ENCODE measurements at places on chromosomes 1 and 21.

DNA sequence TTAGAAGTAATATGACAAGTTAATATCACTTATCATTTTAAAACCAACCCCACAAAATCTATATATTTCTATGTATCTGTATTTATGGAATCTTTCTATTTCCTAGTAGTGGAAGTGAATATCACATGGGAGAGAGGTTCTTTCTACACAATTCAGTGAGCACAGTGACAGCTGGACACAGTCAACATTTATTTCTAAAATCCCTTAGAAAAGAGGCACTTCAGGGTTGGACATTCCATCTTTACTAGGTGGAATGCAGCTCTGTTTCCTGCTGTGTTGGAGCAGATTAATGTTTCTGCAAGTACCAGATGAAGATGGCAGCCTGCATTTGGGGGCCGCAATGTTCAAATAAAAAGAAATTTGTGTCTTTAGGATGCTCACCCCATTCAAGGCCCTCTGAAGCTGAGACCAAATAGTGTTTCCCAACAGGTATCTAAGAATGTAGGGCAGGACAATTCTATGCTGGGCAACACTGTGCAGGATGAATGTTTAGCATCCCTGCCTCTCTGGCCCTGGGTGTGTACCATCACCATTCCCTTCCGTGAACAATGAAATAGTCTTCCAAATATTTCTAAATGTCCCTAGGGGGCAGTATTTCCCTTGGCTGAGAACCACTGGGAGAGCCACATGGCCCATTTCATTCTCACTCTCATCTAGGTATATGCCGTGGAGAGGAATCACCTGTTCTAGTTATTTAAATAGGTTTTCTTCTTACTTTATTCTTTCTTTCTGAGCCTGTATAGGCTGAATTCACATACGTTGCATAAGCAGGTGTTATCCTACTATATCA is 394.8 kb downstream of the PRDM2 start:
- peak; percentile 32 for DNase-seq

GRCh38 chr1:182829285-182829932 is 9.7 kb upstream of the DHX9 start:
- no peak for DNase-seq

GRCh38 chr21:38219049-38219628 is 37.7 kb upstream of the KCNJ15 start:
- peak; percentile 71 for DNase-seq

DNA sequence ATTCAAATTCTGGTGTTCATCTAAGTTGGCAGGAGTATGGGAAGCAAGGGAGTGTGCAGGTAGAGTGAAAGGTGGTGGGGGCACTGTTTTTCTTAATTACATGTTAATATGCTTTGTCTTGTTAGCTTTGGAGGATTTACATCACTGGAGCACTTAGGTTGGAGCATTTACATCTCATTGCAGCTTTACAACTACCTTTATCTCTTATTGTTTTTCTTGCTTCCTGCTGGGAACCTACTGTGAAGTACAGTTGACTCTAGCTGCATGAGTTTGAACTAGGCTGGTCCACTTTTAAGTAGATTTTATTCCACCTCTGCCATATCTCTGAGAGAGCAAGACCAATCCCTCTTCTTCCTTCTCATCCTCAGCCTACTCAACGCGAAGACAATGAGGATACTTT is 554.8 kb upstream of the B3GALT2 start:
- no peak for DNase-seq

- no peak for DNase-seq
Measured at GRCh38 chr1:182631053-182631677, 27.0 kb upstream of the RGS16 start.

- DNase-seq, result no peak
Measured at GRCh38 chr1:195663549-195664280, 944.5 kb downstream of the KCNT2 start.

GRCh38 chr1:75732703-75733102 is 8.2 kb downstream of the ACADM start:
- no peak for DNase-seq

- no peak for DNase-seq
Measured at GRCh38 chr1:64060611-64061302, 142.7 kb upstream of the UBE2U start.

- DNase-seq, result no peak
Measured at GRCh38 chr1:111961773-111962565, 27.5 kb downstream of the KCND3 start.

- DNase-seq, result no peak
Measured at GRCh38 chr1:8025671-8026144, 401 bp downstream of the ERRFI1 start.

DNA sequence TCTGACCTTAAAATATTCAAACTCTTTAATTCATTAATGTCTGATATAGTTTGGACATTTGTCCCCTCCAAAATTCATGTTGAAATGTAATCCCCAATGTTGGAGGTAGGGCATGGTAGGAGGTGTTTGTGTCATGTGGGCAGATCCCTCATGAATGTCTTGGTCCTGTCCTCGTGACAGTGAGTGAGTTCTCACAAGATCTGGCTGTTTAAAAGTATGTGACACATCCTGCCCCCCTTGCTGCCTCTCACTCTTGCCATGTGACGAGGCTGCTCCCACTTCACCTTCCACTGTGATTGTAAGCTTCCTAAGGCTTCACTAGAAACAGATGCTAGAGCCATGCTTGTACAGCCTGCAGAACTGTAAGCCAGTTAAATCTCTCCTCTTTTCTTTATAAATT is 21.3 kb upstream of the FBXO28 start:
- DNase-seq, result no peak

GRCh38 chr21:14383596-14384180 is 742 bp upstream of the HSPA13 start:
- DNase-seq, result peak; percentile 14

- no peak for DNase-seq
Measured at GRCh38 chr1:87246436-87246835, 82.2 kb upstream of the LMO4 start.
